T-cell (primary cell): ENCODE measurements at places on chromosomes 1 and 21.

DNA sequence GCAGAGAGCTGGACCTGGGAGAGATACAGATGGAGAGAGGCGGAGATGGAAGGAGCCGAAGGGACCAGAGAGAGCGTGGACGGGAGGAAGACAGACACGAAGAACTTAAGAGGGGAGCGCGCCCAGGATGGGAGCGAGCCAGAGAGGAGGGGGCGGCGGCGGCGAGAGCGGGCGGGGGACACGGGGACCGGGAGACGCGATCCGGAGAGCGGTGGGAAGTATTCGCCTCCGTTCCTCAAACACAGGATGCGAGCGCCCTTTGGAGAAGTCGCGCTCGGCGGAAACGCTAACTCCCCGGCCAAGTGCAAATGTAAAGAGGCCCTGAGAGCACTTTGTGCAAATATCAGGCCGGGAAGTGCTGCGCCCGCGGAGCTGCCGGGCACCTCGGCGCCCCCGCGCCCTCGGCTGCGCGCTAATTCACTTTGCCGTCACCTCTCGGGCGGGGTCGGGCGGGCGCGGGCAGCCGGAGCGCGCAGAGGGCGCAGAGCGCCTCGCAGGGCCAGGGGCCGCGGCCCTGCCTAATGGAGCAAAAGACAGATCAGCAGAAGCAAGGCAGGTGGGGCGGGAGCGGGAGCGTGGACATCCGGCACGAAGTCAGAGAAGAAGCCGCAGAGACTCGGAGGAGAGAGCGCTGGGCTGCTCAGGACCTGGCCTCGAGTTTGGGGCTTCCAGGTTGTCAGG is 281.2 kb downstream of the RRAGC start:
- peaks cover 4% of the 10 kb centered on the region for H3K27me3 ChIP-seq
- no peaks in the 10 kb centered on the region for H3K36me3 ChIP-seq
- H3K4me1 ChIP-seq = peaks cover 14% of the 10 kb centered on the region

DNA sequence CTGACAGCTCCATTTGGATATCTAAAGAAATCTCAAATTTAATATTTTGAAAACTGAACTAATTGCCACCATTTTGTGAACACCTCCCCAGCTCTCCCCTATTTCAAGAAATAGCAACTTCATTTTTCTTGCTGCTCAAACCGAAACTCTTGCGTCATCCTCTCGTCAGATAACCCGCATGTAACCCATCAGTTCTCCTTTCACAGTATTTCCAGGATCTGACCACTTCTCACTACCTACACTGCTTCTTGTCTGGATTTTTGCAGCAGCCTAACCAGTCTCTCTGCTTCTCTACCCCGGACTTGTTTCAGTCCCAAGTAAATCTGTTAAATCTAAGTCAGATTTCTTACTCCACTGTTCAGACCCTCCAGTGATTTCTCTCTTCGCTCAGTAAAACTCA is 75.6 kb downstream of the MTR start:
- H3K27me3 ChIP-seq = no peaks in the 10 kb centered on the region
- no peak for DNase-seq
- no peaks in the 10 kb centered on the region for H3K36me3 ChIP-seq
- H3K4me3 ChIP-seq = no peak overlapping the region

- H3K36me3 ChIP-seq = no peaks in the 10 kb centered on the region
- no peaks in the 10 kb centered on the region for H3K4me1 ChIP-seq
- no peak for DNase-seq
- no peak overlapping the region for H3K4me3 ChIP-seq
- H3K27ac ChIP-seq = no peak overlapping the region
Measured at GRCh38 chr1:194117582-194117981, 931.2 kb upstream of the B3GALT2 start.

GRCh38 chr1:78176448-78176847 is 130.7 kb downstream of the GIPC2 start:
- no peak overlapping the region for H3K4me3 ChIP-seq
- DNase-seq = no peak
- no peaks in the 10 kb centered on the region for H3K4me1 ChIP-seq
- peaks cover 5% of the 10 kb centered on the region for H3K27me3 ChIP-seq
- H3K36me3 ChIP-seq = no peaks in the 10 kb centered on the region
- H3K27ac ChIP-seq = no peak overlapping the region

DNA sequence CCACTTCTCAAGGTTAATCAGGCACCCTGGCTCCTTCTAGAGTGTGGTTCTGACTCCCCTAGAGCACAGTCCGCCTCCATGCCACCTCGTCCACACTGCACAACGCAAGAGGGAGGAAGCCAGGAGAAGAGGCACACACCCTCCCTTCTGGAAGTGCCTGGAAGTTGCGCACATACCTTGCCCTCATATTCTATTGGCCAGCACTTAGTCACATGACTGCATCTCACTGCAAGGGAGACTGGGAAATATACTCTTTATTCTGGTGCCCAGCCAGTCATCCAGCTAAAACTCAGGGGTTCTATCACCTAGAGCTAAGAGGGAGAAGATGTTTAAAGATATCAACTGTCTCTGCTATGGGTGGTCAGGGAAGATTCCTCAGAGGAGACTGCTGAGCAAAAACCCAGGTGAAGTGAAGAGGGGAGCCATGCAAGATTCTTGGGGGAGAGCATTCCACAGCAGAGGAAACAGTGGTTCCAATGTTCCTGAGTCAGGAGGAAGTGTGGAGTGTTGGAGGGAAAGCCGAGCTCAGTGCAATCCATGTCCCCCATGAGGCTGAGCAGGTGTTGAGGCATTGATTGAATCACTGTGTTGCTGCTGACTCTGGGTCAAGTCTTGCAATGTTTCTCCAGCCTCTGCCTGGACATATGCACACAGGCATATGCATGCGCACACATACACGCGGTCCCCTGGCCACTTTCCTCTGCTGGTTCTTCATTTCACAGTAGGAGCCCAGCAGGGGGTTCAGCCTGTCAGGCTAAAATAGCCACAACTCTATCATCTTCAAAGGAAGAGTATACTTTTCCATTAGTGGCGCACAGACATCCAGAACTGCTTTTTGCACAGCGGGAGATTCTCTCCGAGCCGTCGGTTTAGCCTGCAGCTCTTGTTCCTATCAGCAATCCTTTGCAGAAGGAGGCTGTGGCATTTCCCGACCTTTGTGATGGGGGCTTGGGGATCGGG is 22.3 kb upstream of the KLHDC7A start:
- peaks cover 25% of the 10 kb centered on the region for H3K27me3 ChIP-seq
- H3K4me1 ChIP-seq = no peaks in the 10 kb centered on the region
- no peak overlapping the region for H3K27ac ChIP-seq
- DNase-seq = no peak
- no peak overlapping the region for H3K4me3 ChIP-seq

DNA sequence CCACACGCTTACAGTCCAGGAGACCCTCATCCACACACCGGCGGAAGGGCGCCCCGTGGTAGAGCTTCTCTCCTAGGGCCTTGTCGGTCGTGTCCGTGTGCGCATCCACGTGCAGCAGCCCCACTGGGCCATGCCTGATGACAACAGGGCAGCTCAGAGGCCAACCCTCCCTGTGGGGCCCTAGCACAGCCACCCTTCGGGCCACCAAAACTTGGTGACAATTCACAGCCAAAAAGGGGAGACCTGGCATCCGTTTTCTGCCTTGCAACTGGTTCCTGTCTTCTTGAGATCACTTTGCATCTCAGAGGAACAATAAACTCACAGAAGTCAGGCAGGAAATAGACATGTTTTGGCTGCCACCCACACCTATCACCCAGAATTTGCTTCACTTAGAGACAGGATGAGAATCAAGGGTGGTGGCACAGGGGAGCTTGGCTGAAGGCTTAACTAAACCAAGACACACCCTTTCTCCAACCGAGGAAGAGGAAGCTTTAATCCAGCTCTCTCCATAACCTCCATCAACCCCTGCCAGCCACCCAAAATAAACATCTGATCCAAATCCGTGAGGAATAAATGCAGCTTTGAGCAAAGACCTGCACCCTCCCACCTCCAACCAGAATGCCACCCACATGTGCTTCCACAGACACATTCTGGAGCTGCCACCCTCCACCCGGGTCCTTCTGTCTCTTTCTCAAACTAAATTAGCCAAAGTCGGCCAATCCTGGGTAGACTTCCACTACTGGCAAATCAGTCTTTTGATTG is 5.7 kb downstream of the AGMAT start:
- no peak overlapping the region for H3K4me3 ChIP-seq
- H3K36me3 ChIP-seq = peaks cover 10% of the 10 kb centered on the region
- peak; percentile 53 for DNase-seq
- H3K27me3 ChIP-seq = no peaks in the 10 kb centered on the region

DNA sequence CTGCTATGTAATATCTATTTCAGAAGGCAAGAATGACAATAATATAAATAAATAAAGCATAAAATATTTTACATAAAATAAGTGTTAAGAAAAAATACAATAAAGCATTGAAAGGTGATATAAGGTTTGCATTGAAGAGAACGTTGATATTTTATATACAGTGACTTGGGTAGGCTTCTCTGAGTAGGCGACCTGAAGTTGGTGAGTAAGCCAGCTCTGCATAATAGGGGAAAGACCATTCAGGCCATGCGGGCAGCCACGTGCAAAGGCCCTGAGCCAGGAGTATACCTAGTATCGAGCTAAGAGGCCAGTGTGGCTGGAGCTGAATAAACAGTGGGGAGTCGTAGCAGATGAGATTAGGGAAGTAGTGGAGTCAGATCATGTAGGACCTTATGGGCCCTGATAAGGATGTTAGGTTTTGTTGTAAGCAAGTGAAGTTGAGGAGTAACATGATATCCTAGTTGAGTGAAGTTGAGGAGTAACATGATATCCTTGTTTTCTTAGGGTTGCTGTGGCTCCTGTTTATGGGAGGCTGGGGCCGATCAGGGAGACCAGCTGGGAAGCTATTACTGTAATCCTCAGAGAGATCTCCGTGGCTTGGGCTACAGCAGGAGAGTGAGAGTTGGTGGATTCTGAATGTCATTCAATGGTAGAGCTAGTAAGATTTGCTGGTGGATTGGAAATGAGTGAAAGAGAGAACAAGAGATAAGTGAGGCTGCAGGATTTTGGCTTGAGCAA is 22.0 kb downstream of the KCNK1 start:
- H3K36me3 ChIP-seq = no peaks in the 10 kb centered on the region
- H3K27me3 ChIP-seq = peaks cover 5% of the 10 kb centered on the region
- H3K27ac ChIP-seq = no peak overlapping the region
- DNase-seq = no peak
- no peaks in the 10 kb centered on the region for H3K4me1 ChIP-seq

GRCh38 chr1:93357242-93357641 is 11.5 kb downstream of the DR1 start:
- no peak overlapping the region for H3K27ac ChIP-seq
- peaks cover 11% of the 10 kb centered on the region for H3K4me1 ChIP-seq
- no peaks in the 10 kb centered on the region for H3K27me3 ChIP-seq
- H3K4me3 ChIP-seq = no peak overlapping the region

- H3K4me1 ChIP-seq = no peaks in the 10 kb centered on the region
- no peak overlapping the region for H3K4me3 ChIP-seq
- H3K27ac ChIP-seq = no peak overlapping the region
- no peak for DNase-seq
Measured at GRCh38 chr1:206674745-206675175, 9.9 kb upstream of the MAPKAPK2 start.

DNA sequence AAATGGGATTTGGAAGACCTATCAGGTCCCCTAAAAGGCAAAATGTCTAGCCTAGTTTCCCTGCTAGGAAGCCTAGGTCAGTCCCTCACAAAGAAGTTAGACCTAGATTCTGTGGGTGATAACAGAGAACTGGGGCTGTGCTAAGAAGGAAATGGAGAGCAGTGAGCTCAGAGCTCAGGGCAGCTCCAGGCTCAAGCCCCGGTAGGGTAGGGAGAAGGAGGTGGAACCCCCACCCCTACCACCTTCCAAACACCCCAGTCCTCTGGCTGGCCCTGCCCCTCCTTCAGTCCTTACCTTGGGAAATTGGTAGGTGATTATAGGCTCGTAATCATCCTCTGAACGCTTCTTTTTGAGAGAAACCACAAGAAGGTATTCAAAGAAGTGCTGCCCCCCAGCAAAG is 1.1 kb downstream of the DENND2D start:
- H3K36me3 ChIP-seq = peaks cover 12% of the 10 kb centered on the region
- H3K4me3 ChIP-seq = peak overlapping the region; percentile 90
- H3K27ac ChIP-seq = peak overlapping the region; percentile 76
- H3K4me1 ChIP-seq = peaks cover 72% of the 10 kb centered on the region
- no peaks in the 10 kb centered on the region for H3K27me3 ChIP-seq

- H3K27me3 ChIP-seq = no peaks in the 10 kb centered on the region
- no peak for DNase-seq
- H3K4me1 ChIP-seq = peaks cover 15% of the 10 kb centered on the region
- no peak overlapping the region for H3K4me3 ChIP-seq
- H3K27ac ChIP-seq = no peak overlapping the region
Measured at GRCh38 chr1:168476588-168477385, 67.0 kb downstream of the XCL2 start.

- H3K4me3 ChIP-seq = no peak overlapping the region
- no peak for DNase-seq
- H3K36me3 ChIP-seq = no peaks in the 10 kb centered on the region
Measured at GRCh38 chr1:101974599-101975274, 22.0 kb downstream of the OLFM3 start.
